ENCODE measurements at places on chromosomes 4 and X. TPM values are rescaled to one million over a fixed set of nuclear protein-coding genes. Genes with fewer than 3 reads are reported as not detected.

GPRASP1 gene
- total RNA-seq, result 0.61 TPM

SSX4 gene
- not detected for total RNA-seq

CFAP99 gene
- total RNA-seq, result 0.25 TPM

DRD5 gene
- not detected for total RNA-seq

ARMCX5 gene
- 6.5 TPM for total RNA-seq

BRCC3 gene
- 10.3 TPM for total RNA-seq

NFKB1 gene
- 18.8 TPM for total RNA-seq

DNA sequence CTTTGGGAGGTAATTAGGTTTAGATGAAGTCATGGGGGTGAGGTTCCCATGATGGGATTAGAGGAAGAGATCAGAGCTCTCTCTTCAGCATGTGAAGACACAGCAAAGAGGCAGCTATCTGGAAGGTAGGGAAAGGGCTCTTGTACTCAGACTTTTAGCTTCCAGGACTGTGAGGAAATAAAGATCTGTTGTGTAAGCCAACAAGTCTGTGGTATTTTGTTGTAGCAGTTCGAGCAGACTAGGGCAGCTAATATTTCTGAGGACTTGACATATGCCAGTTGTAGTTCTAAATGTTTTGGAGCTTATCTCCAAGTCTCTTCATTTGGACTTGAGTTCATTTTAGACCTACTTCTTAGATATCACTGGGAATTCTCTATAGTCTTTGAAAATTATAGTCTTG, 137.3 kb upstream of the PDE5A start:
- DNase-seq, result no peak

DNA sequence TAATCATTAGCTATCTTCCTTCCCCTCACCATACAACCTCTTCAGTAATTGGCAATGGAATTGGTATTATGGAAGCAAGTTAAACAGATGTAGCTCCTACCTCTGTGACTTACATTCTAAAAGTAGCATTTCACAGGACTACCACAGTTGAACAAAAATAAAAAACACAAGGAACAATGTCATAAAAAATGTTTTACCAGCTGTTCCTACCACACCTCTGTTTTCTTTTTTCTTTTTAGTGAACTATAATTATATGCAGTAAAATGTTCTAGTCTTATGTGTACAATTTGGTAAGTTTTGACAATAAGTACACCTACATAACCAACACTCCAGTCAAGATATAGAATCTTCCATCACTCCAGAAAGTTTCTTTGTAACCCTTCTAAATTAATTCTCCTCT, 54.1 kb upstream of the GEMIN8 start:
- no peak for DNase-seq

DNA sequence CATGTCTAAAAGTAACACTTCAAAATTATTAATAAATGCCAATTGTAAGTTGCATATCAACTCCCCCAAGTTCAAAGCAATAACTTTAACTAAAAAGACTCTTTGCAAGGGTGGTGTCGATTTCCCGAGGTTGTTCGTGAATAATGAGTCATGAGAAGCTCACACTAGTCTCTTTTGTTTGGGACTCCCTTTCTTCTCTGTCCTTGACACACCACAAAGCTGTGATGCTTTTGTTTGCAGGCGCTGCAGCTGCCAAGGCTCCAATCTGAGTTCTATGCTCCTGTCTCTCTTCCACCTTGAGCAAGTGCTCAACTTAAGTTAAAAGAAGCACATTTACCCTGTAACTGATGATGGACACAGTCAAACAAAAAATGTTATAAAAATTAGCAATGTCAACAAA, 65.9 kb downstream of the FAT1 start:
- DNase-seq, result no peak

GRCh38 chr4:31467781-31468180, 747.6 kb downstream of the PCDH7 start:
- DNase-seq, result no peak

GRCh38 chr4:6019316-6020263, 1.4 kb upstream of the C4orf50 start:
- DNase-seq, result no peak

GRCh38 chrX:2689773-2690666, 1.1 kb upstream of the CD99 start:
- DNase-seq, result peak; percentile 52

DNA sequence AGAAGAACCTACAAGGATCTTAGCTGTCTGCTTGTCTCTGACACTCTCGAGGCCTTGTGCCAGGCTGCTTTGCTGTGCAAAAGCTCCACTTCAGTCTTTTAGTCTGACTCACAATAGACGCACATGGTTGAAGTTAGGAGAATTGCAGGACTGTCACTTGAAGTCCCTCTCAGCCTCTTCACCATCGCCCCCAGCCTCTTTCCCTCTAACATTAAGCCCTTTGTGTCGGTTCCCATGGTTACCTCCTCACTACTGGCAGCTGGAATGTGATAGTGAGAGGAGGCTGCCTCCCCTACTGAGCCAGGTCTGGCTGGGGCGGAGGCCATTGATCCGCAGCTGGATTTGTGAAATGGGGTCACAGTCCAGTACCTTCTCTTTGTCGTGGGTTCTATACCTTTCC, 201.8 kb downstream of the SOWAHB start:
- no peak for DNase-seq

Measured in right lobe of liver (tissue), 6 donors.